ENCODE measurements at places on chromosomes 3 and 15.

DNA sequence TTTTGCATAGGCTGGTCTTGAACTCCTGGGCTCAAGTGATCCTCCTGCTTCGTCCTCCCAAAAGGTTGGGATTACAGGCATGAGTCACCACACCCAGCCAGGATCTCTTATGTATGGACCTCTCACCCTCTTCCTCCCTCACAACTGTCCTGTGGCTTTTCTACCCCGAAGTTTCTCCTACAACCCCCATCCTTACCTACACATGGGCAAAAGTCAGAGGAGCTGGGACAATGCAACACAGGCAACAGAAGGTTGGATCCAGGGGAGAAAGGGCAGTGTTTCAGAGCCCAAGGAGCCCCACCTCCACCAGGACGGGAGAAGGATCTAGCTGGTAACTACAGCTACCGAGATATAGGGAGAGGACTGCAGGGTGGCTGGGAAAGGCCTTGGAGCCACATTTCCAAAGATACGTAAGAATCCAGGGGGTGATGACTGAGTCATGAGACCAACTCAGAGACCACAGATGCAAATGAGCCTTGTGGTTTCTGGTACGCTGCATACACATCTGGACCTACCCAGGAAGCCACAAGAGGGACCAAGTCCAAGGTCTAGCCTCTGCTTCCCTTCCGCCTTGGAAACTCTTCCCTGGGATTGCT is 13.6 kb downstream of the IGDCC4 start:
- no peak for DNase-seq

DNA sequence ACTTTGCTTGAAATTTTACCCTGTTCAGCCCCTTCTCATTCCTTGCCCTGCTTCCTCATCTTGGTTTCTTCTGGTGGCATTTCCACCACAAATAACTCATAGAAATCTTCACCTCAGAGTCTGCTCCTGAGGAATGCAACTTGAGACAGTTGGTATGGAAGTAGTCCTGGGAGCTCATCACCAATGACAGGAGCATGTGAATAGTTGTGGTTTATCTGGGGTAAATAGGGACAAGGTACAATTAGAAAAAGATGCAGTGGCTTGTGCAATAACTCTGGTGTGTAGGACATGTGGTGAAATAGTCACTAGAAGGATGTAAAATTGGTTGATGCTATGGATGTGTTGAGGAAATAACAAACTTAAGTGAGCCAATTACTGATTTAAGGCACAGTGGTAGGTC is 72.7 kb upstream of the CHRNA7 start:
- no peak for DNase-seq

DNA sequence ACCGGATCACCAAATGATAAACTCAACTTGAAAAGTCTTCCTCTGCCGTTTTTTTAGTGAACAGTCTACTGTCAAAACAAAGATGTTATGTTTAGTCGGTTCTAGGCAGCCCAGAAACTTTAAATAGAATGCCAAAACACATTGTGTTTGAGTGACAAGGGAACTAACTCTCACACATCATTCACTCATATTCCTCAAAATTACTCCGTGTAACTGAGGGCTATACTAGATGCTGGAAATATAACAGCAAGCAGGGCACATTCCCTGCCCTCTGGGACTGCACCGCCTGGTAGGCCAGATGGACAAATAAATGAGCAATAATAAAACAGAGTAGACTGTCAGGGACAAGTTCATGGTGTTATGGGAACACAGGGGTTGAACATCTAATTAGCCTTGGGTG is 251.4 kb downstream of the MAGI1 start:
- no peak for DNase-seq

DNA sequence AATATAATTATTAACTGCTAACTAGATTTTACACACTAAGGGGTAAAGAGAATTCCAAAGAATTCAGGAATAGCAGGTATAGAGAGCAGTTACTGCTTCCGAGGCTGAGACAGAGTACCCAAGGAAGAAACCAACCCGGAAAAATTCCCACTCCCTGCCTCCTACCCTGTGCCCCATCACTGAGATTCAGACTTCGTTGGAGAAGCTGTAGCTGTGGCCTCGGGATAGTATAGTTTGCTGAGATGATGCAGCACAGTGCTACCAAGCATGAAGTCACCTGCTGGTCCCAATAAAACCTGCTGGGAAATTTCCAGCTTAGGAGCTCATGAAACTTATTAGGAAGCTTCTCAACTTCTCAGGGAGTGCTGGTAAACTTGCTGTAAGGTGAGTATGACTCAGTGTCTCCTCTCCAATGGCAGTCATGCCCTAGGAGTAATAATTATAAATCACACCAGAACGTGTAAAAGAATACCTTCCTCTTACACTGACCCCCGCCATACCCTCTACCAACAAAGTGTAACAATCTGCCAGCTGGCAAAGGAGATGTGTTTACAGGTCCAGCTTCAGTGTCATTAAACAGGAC is 215.2 kb upstream of the ROBO2 start:
- DNase-seq, result no peak

- DNase-seq, result no peak
These were observed 17.5 kb upstream of the RBP1 start for GRCh38 chr3:139557041-139557440.

DNA sequence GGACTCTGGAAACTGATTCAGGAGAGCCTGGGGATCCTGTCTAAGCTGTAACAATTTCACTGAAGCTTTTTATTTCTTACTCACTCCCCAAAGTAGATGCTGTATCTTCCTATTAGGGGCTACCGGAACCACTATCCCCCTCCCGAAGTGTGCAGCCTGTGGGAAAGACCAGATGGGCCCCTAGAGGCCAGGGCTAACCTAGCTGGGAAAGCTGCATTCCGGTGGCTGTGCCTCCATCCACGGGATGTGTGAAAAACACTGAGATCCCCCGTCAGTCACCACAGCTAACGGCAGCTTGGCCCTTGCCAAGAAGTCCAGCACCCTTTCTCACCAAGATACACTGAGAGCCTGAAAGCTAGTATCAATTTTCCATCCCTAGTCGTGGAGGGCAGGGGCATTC is 3.1 kb downstream of the SSUH2 start:
- no peak for DNase-seq

- DNase-seq, result no peak
These were observed 15.7 kb upstream of the ESYT3 start for GRCh38 chr3:138418601-138419206.

DNA sequence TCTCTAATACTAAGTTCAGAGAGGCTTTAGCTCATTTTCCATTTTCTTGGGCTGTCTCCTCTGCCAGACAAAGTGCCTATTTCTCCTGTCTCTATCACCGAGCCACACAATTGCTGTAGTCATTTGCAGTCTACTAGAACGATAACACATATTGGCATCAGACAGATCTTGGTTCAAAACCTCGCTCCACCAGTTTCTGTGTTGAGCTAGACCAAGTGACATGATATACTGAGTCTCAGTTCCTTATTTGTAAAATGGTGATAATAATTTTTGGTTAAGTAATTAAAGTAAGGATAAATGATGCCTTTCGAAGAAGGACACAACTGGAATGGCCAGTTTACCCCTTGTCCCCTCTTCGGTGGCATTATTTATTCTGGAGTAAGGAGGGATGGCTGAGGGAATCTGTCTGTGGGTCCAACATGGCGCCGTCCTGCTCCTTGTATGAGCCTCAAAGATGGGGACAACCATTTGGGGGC is 398 bp upstream of the RAB7A start:
- no peak for DNase-seq

DNA sequence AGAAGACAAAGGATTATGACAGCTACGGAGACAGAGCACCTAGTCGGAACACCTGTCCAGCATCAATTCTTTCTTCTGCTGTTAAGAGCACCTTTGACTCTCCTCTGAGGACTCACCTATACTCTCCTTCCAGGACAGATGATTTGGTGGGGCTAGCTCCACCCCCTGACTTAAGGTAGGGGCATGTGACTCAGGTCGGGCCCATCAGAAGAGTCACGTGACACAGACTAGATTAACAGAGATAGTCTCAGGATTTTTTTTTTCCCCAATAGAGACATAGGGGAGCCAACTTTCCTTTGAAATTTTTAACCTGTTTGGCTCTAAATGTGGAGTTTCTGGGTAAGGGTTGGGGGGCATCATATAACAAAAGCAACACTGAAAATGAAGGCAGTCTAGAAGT is 11.4 kb upstream of the WNT5A start:
- DNase-seq, result no peak

DNA sequence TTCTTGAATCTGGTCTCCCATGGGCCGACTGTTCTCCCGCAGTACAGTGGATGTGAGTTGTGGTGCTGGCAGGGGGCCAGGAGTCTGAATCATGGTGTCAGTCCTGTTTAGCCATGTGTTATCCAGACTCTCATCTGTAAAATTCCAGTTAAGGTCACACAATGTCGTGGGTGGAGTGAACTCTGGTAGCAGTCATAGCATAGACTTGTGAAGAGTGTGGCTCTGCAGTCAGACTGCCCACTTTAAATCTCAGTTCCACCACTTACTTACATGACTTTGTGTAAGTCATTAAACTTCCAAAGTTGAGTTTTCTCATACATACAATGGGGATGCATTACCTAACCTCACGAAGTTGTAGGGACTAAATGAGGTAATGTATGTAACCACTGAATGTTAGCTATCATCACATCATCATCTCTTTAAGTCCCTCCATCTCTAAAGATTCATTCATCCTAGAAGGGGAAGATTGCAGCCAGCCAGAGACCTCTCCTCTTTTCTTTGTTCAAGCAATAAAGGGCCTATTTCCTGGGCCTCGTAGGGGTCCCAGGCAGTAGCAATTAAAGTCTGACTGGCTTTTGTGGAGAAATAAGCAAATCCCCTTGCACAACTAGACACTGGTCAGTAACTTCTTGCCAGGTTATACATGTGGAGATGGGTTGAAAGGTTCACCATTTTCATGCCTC is 93.9 kb downstream of the PCCB start:
- DNase-seq, result no peak

GRCh38 chr3:52705438-52705687 is 228 bp downstream of the GLT8D1 start:
- no peak for DNase-seq

DNA sequence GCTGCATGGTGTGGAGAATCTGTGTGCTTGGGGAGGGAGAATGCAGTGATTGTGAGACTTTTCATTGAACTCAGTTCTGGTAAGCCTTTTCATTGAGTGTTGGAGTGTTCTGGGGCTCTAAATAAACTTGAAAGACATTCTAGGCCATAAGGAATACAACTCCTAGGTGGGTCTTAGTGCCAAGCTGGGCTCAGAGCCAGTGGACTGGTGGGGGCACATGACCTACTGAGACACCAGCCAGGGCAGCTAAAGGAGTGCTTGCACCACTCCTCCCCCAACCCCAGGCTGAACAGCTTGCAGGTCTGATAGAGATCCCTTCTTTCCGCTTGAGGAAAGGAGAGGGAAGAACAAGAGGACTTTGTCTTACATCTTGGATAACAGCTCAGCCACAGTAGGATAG is 21.7 kb upstream of the KPNA4 start:
- no peak for DNase-seq

DNA sequence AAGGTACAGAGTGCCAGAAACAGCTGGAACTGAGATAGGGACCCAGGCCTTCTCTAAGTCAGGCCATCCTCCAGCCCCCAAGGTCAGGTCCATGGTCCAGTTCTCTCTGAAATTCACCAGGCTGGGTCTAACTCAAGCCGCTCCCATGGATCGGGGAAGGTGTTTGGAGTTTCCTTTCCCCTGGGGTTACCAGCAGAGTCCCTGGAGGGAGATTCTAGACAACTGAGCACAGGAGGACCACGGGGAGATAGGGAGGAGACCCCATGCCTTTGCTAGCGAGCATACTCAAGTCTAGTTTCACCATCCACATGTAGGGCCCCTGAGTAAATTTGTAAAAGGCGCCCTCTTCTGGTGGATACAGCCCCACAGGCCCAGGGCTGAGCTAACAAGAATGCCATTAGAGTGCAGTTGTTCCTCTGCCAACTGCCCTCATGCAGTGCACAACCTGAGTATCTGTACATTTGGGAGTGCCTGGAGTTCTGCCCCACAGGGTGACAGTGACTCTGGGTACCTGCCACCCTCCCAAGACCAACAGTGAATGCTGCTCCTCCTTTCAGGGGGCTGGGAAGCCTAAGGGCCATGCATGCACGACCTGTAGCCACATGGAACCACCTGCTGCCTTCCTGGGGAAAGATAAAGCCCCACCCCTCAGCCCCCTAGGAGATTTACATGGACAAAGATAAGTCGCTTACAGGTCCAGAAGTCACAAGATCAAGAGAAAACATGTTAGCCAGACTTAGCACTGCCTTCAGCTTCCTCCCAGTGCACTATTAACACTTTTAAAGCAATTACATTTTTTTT is 89.0 kb downstream of the IQSEC1 start:
- peak; percentile 69 for DNase-seq

- DNase-seq, result no peak
These were observed 38.1 kb downstream of the HSPBAP1 start for GRCh38 chr3:122755491-122755890.

DNA sequence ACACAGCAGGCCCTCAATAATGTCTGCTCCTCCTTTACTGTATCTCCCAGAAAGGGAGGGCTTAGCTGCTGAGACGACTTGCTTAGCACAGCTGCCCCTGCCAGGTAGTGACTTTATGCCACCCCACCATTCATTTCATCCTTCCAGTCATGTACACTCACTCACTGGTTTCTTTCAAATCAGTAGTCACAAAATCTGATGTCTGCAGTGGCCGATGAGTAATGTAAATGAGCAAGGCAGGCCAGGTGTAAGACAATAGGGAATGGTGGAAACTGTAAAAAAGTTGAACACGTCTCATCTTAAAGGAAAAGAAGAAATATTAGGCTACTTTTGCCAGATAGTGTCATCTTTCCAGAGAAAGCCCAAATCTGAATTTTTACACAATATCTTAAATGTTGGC is 207.6 kb upstream of the PRICKLE2 start:
- DNase-seq, result no peak

DNA sequence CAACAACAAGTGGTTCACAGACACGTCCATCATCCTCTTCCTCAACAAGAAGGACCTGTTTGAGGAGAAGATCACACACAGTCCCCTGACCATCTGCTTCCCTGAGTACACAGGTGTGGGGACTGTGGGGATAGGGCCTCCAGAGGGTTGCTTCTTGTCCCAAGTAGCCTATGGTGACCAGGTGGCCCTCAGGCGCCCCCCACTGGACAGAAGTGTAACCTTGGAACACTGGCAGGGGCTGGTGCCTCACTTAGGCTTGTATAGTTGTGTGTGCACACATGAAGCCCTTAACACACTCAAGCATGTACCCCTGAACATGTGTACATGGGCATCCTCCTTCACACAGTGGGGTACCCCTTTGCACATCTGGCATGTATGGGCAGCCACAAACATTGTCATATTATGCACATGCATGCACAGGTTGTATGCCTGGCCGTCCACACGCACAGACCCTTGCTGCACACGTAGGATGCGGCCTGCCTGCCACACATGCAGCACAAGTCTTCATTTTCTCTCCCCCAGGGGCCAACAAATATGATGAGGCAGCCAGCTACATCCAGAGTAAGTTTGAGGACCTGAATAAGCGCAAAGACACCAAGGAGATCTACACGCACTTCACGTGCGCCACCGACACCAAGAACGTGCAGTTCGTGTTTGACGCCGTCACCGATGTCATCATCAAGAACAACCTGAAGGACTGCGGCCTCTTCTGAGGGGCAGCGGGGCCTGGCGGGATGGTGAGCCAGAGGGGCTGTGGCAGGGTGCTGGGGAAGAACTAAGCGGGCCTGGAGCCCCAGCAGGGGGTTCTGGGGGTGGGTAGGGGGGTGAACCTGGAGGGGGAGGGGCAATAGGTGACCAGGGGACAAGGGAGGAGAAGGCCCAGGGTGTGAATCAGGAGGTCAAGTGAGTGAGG is 11.7 kb upstream of the SEMA3B start:
- DNase-seq, result peak; percentile 47
